ENCODE measurements at places on chromosomes 1 and 21.

GRCh38 chr1:10754568-10755329, 41.7 kb downstream of the CASZ1 start:
- DNase-seq: no peak

DNA sequence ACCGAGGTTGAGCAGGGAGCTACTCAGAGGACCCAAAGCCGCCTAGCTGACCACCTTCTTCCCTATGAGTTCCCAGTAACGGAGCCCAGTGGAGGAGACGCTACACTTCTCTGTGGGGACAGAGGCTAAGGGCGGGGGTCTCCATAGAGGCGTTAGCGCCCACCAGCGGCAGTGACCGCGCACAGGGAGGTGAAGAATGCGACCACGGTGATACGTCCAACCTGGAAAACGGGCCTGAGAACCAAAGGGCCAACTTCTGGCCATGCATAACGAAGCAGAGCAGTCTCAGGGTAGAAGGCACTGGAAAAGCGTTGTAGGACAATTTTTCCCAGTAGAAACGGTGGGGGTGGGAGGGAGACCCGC, 400 bp upstream of the COG2 start:
- no peak for DNase-seq

GRCh38 chr1:3856923-3857790, at the start of the genes CEP104 and DFFB:
TSS of gene CEP104 (minus strand) at chr1:3857211. CDS start at chr1:3852407, 4,804 bp downstream.
TSS of gene DFFB (plus strand) at chr1:3857476. CDS start at chr1:3857604, 128 bp downstream.
- DNase-seq: peak; percentile 94

DNA sequence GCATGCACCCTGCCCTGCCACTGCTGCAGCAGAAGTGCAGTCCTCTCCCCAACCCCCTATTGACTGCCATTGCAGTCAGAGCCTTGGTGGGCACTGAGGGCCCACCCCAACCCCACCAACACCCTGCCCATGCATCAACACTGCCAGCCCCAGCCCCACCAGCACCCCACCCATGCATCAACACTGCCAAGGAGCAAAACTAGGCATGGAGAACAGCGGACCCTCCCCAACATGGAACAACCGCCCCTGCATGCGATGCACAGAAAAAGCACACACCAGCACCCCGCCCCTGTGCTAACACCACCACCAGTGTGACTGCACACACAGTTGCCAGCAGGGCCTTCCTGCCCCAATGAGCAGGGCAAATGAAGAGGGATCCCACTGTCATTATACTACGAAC, 57.1 kb downstream of the CTH start:
- no peak for DNase-seq

DNA sequence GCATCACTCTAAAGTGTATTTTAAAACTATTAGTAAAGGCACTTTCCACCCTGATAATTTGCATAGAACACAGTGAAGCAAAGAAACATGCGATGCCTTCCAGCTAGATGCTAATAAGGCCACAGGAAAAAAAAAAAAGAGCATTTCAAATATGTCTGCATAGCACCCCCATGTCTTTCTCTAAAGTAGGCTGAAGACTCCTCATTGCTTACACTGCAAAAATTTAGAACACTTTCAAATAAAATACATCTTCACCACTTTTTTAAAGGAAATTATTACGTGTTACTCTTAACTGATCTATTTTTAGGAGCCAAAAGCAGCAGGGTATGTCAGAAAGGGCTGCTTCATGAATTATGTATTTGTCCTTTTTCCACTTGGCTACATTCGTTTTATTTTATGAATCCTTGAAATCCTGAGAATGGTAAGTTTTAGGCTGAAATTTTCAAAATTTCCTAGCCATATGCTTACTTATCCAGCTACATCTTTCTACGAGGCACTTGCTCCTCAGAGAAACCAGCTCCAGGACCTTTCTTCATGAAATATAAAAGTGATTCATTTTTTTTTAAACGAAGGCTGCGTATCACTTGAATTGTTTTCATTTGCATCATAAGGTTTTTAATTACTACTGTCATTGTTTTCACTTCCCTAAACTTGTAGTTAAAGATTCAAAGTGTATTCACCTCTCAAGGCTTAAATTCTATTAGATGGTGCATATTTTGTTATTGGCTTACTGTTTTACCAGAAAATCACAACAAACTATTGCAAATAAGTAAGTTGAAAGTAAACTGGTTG, 513.0 kb downstream of the PTPRC start:
- DNase-seq: no peak

Data from left forelimb (tissue), 1 donor.